ENCODE measurements at places on chromosomes 13 and 19. TPM values are rescaled to one million over a fixed set of nuclear protein-coding genes. Genes with fewer than 3 reads are reported as not detected.

Gene KLF1
- 0.12 TPM for total RNA-seq

Gene ZNF625
- 8.1 TPM for total RNA-seq

Gene VRK3
- 71.1 TPM for total RNA-seq

Gene STARD13
- 0.07 TPM for total RNA-seq

GRCh38 chr19:4713384-4713951, 10.2 kb downstream of the DPP9 start:
- no peak overlapping the region for H3K27ac ChIP-seq
- H3K36me3 ChIP-seq = peaks cover 84% of the 10 kb centered on the region
- no peak for DNase-seq
- H3K4me3 ChIP-seq = no peak overlapping the region

- peaks cover 3% of the 10 kb centered on the region for H3K27me3 ChIP-seq
- H3K4me1 ChIP-seq = no peaks in the 10 kb centered on the region
- no peaks in the 10 kb centered on the region for H3K36me3 ChIP-seq
- no peak overlapping the region for H3K4me3 ChIP-seq
- no peak for DNase-seq
Observed at GRCh38 chr13:42633495-42633894, 59.5 kb downstream of the TNFSF11 start.
